HFFc6 (cell line): ENCODE measurements at places on chromosomes 4 and X. TPM values are rescaled to one million over a fixed set of nuclear protein-coding genes. Genes with fewer than 3 reads are reported as not detected.

- peaks cover 26% of the 10 kb centered on the region for H3K4me1 ChIP-seq
- H3K36me3 ChIP-seq: peaks cover 9% of the 10 kb centered on the region
- no peak overlapping the region for H3K27ac ChIP-seq
- no peak for DNase-seq
- no peaks in the 10 kb centered on the region; the same call in 1 of the 2 replicates for H3K27me3 ChIP-seq
Observed at GRCh38 chr4:123776267-123776666, 379.7 kb downstream of the SPRY1 start.

DNA sequence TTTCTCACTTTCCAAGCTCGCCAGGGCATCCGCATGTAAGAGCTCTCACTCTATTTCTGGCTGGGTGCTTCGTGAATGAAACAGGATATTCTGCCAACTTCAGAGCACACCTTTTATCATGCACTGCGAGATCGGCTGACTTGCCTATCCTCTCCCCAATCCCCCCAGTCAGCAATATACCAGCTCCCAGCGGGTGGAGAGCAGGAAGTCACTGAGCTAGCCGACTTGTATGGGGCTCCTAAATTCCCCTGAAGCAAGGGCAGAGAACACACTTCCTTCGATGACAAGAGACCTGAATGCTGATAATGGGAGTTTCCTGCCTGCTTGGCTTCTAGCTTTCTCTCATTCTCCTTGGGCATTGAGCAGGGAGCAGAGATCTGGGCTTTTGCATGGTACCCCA is 33.8 kb upstream of the MAMLD1 start:
- DNase-seq: no peak
- H3K36me3 ChIP-seq: no peaks in the 10 kb centered on the region
- peaks cover 22% of the 10 kb centered on the region for H3K4me1 ChIP-seq
- H3K27ac ChIP-seq: no peak overlapping the region
- no peak overlapping the region for H3K4me3 ChIP-seq
- H3K27me3 ChIP-seq: no peaks in the 10 kb centered on the region; the same call in 1 of the 2 replicates

- peaks cover 37% of the 10 kb centered on the region for H3K4me1 ChIP-seq
- no peak overlapping the region for H3K4me3 ChIP-seq
- H3K36me3 ChIP-seq: no peaks in the 10 kb centered on the region
Observed at GRCh38 chr4:140719686-140720085, 36.5 kb downstream of the TBC1D9 start.

DNA sequence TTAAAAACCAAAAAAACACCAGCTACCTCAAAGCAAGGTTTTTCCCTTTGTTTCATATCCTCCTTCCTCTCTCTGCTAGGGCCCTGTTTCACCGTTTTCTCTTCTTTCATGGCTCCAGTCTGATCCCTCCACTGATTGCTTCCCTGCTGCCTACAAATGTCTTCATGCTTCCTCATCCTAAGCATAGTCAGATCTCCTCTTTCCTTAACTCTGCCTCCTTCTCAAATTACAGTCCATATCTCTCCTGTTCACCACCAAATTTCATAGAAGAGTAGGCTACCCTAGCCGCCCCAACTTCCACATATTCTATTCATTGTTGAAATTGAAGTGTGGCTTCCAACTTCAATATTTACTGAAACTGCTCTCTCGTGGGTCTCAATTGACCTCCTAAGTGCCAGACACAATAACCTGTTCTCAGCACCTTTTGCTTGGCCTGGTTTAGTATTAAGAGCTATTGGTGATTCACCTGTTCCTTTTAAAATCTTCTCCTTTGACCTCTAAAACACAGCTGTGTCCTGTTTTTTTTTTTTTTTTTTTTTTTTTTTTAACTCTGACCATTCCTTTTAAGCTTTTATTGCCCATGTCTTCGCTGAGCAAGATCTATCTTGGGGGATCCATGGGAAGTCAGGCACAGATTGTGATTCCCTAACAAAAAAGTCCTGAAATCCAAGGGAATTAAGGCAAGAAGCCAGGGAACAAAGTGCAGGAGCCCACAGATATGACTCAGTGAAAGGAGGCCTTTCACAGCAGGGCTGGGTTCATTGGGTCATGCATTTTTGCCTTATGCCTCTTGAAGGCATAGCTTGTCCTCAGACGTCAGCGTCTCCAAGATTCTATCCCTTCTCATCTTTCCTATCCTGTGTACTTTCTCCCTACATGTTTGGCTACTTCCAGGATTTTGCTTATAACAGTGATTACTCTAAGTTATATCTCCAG is 85.4 kb downstream of the RPS3A start:
- peaks cover 13% of the 10 kb centered on the region for H3K36me3 ChIP-seq
- H3K27me3 ChIP-seq: peaks cover 1% of the 10 kb centered on the region; the same call in 1 of the 2 replicates
- H3K27ac ChIP-seq: peak overlapping the region; percentile 84
- peaks cover 30% of the 10 kb centered on the region for H3K4me1 ChIP-seq
- DNase-seq: peak; percentile 66

DNA sequence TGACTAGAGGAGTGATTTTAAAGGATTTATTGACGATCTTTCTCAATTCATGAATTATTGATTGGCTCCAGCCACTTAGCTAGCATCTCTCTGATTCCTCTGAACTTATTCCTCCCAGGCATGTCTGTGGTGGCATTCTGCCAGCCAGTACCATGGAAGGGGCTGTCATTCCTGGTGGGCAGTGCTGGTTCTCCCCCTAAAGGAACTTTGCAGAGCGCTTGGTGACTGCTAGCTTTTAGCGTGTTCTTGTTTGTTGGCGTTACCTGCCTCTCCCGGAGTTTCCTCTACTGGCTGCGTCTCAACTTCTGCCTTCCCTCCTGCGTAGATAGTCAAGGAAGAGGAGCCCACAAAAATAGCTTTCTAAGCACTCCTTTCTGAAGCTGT is 19.3 kb downstream of the SRD5A3 start:
- H3K4me1 ChIP-seq: peaks cover 6% of the 10 kb centered on the region; the same call in 1 of the 2 replicates
- DNase-seq: no peak
- no peak overlapping the region for H3K4me3 ChIP-seq
- H3K27ac ChIP-seq: no peak overlapping the region
- no peaks in the 10 kb centered on the region; the same call in none of the 2 replicates for H3K27me3 ChIP-seq

DNA sequence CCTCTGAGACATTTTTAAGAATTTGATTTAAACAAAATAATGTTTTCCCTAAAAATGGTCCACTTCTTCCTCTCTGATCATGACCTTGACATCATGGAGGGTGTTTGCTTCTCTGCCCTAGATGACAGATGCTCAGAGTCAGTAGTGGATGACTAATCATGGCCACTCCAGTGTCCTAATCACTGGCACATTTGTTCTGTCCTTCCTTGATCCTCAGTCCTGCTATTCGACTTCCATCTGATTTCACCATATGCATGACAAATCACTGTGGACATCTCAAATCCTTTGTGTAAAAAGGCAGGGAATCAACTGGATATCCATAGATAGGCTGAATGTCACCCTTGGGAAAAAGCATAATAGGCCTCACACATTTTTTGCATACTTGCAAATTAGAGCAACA is 9.0 kb downstream of the CRMP1 start:
- no peaks in the 10 kb centered on the region for H3K4me1 ChIP-seq
- DNase-seq: no peak
- H3K27me3 ChIP-seq: peaks cover 16% of the 10 kb centered on the region
- no peak overlapping the region for H3K27ac ChIP-seq
- no peaks in the 10 kb centered on the region for H3K36me3 ChIP-seq

- H3K36me3 ChIP-seq: no peaks in the 10 kb centered on the region
- no peaks in the 10 kb centered on the region for H3K27me3 ChIP-seq
- peaks cover 6% of the 10 kb centered on the region; the same call in 1 of the 2 replicates for H3K4me1 ChIP-seq
- no peak for DNase-seq
- no peak overlapping the region for H3K27ac ChIP-seq
Observed at GRCh38 chr4:126752702-126753101, 880.1 kb upstream of the INTU start.

DNA sequence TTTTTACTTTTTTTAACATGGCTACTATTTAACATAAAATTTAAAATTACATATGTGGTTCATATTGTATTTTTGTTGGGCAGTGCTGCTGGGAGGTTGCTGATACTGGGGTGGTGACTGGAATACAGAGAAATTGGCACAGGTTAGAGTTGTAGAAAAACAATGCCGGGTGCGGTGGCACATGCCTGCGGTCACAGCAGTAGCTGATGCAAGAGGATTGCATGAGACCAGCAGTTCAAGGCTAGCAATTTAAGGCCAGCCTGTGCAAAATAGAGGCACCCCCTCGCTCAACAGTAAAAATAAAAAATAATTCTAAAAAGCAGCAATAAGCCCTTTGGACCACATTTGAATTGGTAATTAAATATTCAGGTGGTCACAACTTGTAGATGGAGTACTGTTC is 11.8 kb upstream of the CPE start:
- DNase-seq: no peak
- H3K27me3 ChIP-seq: peaks cover 7% of the 10 kb centered on the region
- H3K27ac ChIP-seq: no peak overlapping the region
- no peak overlapping the region for H3K4me3 ChIP-seq
- H3K36me3 ChIP-seq: no peaks in the 10 kb centered on the region

GRCh38 chrX:36867143-36867542 is 141.0 kb upstream of the FAM47C start:
- DNase-seq: peak; percentile 9
- no peaks in the 10 kb centered on the region for H3K36me3 ChIP-seq
- H3K4me1 ChIP-seq: no peaks in the 10 kb centered on the region
- no peaks in the 10 kb centered on the region for H3K27me3 ChIP-seq
- no peak overlapping the region for H3K4me3 ChIP-seq
- H3K27ac ChIP-seq: no peak overlapping the region

GRCh38 chr4:176614793-176615192 is 177.9 kb downstream of the VEGFC start:
- no peak overlapping the region for H3K4me3 ChIP-seq
- H3K27me3 ChIP-seq: peaks cover 1% of the 10 kb centered on the region; the same call in 1 of the 2 replicates
- H3K36me3 ChIP-seq: no peaks in the 10 kb centered on the region
- DNase-seq: no peak
- H3K4me1 ChIP-seq: no peaks in the 10 kb centered on the region; the same call in 1 of the 2 replicates

- peaks cover 53% of the 10 kb centered on the region for H3K4me1 ChIP-seq
- peak overlapping the region; percentile 22; the same call in 1 of the 2 replicates for H3K4me3 ChIP-seq
- H3K27ac ChIP-seq: peak overlapping the region; percentile 11; the same call in 1 of the 2 replicates
Observed at GRCh38 chr4:78299565-78299972, 242.4 kb downstream of the FRAS1 start.

DNA sequence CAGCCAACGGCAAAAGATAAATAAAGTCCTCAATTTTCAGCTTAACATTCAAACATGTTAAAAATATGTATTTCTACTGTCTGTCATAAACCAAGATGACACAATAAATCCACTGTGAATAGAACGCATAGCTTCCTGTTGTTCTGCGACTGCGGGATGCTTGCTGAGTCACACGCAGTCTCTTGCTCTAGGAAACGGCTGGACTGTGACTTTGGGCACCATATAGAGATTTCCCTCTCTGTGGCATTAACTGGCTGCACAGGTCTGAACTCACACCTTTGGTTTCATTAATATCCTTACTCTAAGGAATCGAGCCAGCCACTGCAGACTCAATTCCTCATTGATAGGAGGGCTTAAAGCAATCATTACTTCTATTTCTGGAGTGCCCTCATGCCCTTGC is 8.4 kb downstream of the BEND4 start:
- peaks cover 3% of the 10 kb centered on the region for H3K27me3 ChIP-seq
- H3K27ac ChIP-seq: no peak overlapping the region
- H3K4me3 ChIP-seq: no peak overlapping the region

DNA sequence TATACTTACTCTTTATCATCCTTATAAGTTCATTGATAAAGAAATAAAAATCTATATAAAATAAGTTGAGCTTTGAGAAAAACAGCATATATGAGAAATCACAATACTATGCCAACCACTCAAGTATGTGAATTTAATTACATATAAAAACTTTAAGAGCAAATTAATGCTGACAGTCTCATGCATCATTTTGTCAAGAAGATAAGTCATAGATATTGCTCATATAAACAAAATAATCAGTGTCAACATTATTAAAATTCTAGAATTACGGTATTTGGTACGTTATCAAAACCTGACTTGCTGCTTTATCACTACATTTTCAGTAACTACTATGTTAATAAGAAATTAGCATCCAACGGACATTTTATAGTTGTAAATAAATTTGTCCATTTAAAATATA is 111.2 kb downstream of the FBXO8 start:
- H3K4me3 ChIP-seq: no peak overlapping the region
- H3K27me3 ChIP-seq: peaks cover 1% of the 10 kb centered on the region; the same call in 1 of the 2 replicates
- H3K36me3 ChIP-seq: no peaks in the 10 kb centered on the region

Gene HPRT1
- total RNA-seq: 45.6 to 55.1 TPM (median 51.2 TPM) in 3 replicates

Gene MAGEB17
- not detected in 3 replicates for total RNA-seq

Gene MAGEA8
- total RNA-seq: not detected in 3 replicates

Gene COX7B2
- not detected in 3 replicates for total RNA-seq

Gene LRBA
- 13.0 to 16.2 TPM (median 15.3 TPM) in 3 replicates for total RNA-seq

Gene TMPRSS11D
- not detected in 3 replicates for total RNA-seq

Gene PTCHD1
- total RNA-seq: not detected in 3 replicates

Gene ELOVL6
- total RNA-seq: 18.1 to 21.1 TPM (median 18.9 TPM) in 3 replicates
